Cerebellar nuclear complex (tissue), 1 donor: ENCODE measurements at places on chromosomes 13 and 19.

GRCh38 chr13:47039106-47039505, 142.3 kb upstream of the HTR2A start:
- no peak for DNase-seq

DNA sequence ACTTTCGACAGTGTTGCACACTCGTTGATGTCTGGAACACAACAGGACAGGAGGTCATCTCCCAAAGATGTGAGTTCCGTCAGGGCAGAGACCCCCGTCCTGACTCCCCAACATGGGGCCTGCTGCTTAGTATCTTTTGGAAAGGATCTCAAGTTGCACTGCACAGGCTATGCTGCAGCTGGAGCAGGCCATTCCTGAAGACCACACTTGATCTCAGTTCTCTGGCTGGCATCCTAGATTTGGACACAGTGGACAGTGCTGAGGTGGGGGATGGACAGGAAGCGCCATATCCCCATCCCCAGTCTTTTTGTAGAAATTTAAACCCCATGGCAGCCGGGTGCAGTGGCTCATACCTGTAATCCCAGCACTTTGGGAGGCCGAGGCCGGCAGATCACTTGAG, 5.9 kb downstream of the ADGRE2 start:
- no peak for DNase-seq

DNA sequence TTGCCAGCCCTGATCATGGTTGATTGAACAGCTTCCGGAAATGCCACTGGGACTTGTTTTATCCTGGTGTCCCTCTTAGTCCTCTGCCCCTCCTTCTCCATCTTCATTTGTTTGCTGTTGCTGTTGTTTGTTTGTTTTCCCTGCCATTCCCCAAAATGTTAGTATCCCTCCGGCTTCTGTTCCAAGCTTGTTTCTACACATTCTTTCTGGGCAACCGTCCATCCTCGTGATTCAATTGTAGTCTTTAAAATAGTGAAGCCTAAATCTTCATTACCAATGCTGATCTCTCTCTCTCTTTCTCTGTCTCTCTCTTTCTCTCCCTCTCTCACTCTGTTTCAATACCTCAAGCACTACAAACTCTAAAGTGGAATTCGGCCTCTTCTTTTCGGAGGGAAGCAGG, 649.3 kb upstream of the ARGLU1 start:
- no peak for DNase-seq

GRCh38 chr19:33521480-33522370, at the start of gene PEPD:
Gene PEPD (minus strand): TSS chr19:33521791. CDS start chr19:33521760, 31 bp downstream.
- DNase-seq: peak; percentile 91

DNA sequence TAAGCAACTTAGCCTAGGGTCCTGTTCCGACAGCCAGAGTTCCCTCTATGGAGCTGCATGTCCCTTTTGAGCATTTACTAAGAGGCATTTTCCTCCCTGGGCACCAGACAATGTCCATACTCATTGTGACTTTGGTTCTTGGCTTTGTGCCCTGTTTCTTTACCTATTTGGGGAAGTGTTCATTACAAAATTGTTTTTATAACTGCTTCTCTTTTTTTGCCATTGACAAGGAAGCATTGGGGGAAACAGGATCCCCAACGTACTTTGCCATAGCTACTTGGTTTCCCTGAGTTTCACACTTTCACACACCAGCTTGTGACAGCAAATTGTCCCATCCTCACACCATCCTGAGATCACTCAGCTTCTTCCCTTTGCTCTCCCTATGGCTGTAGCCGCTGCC, 81.1 kb upstream of the SIAH3 start:
- no peak for DNase-seq

DNA sequence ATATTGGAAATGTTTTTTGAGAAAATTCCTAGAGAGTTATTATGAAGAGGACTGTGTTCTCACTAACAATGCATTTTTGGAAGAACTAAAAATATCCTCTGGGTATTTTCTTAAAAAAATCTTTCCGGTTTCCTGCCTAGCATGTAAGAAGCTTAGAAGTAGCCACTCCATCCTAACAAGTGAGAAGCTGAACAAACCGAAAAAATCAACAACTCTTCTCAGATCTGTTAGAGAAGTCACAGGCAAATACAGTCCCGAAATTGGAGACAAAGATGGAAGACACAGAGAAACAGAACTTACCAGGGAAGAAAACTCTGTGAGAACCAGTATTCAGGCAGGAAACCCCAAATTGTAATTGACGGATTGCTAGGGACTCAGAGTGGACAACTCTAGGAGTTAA, 173.0 kb downstream of the KLF12 start:
- DNase-seq: no peak

- no peak for DNase-seq
Measured at GRCh38 chr19:45608948-45609347, 6.9 kb upstream of the GPR4 start.

GRCh38 chr19:18434411-18435175, 3.3 kb downstream of the ISYNA1 start:
- DNase-seq: no peak

DNA sequence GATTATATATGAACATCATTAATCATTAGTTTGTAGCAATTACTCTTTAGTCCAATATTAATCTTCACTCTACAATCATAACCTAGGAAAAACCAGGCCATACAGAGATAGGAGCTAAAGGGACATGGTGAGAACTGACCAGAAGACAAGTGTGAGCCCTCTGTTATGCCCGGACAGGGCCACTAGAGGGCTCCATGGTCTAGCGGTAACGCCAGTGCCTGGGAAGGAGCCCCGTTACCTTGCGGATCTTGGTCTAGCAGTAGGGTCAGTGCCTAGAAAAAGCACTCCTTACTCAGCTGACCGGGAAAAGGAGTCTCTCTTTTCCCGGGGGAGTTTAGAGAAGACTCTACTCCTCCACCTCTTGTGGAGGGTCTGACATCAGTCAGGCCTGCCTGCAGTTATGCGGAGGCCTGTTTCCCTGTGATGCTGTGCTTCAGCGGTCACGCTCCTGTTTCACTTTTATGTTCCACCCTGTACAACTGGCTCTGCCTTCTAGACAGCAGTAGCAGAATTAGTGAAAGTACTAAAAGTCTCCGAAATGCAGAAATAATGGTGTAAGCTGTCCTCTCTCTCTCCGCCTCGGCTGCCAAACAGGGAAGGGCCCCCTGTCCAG, 13.8 kb downstream of the OR7D4 start:
- DNase-seq: no peak

DNA sequence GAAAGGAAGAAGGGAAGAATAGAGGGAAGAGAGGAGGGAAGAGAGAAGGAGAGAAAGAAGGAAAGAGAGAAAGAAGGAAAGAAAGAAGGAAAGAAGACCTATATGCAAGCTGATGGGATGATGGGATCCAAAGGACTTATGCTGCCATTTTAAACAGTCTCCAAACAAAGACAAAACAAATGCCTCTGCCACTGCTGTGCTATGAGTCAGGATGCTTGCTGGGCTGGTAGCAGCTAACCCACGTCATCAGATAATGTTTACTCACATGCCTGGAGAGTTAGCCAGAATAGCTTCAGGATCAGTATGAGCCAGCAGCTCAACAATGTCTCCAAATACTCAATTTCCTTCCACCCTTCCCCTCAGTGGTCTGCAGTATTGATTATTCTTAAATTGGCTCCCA, 12.0 kb upstream of the ZNF274 start:
- DNase-seq: no peak

- no peak for DNase-seq
Measured at GRCh38 chr13:50866817-50867636, 23.5 kb upstream of the DLEU7 start.

GRCh38 chr19:1690699-1691307, 38.4 kb upstream of the TCF3 start:
- DNase-seq: no peak

GRCh38 chr19:13134626-13135025, 15.5 kb downstream of the STX10 start:
- DNase-seq: no peak

GRCh38 chr19:16970821-16971220, 55.8 kb downstream of the CPAMD8 start:
- DNase-seq: no peak

- DNase-seq: no peak
Measured at GRCh38 chr19:34364830-34365462, at the start of gene GPI. Gene GPI (plus strand): TSS chr19:34365196. CDS start chr19:34365267, 71 bp downstream.

DNA sequence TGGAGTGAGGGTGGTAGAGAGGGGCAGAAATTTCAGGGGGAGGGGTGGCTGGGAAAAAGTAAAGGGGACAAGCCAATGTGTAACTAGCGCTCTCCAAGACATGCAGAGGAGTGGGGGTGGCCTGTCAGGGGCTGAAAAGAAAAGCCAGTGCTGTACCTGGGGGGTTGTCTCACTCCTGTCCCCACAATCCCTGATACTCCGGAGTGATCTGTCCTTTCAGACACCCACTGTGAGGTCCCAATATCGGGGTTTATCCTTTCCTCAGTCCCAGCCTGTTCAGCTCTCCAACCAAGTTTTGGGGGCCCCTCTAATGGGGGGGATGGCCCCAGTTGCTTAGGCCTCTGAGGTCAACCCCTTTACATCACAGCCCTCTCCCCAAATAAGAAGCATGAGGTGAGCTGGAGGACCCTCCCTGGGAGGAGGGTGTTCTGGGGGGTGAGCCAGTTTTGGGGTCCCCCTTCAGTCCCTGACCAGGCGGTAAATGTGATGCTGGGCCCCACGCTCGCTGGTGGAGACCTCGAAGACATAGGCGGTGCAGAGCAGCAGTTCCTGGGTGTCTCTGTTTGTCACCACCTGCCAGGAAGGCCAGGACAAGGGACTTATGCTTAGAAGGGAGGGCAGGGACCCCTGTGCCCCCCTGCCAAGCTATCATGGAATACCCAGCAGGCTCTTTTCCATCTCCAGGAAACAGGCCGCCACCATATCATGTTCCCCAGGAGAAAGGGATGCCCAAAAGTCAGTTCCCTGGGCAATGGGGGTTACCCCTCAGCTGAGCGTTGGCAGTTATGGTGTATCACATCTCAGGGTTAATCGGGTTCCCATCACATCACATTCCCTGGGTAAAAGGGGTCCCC, 5.9 kb downstream of the CD37 start:
- no peak for DNase-seq

GRCh38 chr13:36839981-36840380, 21.0 kb downstream of the RFXAP start:
- no peak for DNase-seq

GRCh38 chr19:44592451-44592890, 20.9 kb upstream of the IGSF23 start:
- no peak for DNase-seq

GRCh38 chr19:19211499-19212420, at the start of gene NCAN:
Gene NCAN (plus strand): TSS chr19:19211958. CDS start chr19:19216954, 4,996 bp downstream.
- DNase-seq: no peak

DNA sequence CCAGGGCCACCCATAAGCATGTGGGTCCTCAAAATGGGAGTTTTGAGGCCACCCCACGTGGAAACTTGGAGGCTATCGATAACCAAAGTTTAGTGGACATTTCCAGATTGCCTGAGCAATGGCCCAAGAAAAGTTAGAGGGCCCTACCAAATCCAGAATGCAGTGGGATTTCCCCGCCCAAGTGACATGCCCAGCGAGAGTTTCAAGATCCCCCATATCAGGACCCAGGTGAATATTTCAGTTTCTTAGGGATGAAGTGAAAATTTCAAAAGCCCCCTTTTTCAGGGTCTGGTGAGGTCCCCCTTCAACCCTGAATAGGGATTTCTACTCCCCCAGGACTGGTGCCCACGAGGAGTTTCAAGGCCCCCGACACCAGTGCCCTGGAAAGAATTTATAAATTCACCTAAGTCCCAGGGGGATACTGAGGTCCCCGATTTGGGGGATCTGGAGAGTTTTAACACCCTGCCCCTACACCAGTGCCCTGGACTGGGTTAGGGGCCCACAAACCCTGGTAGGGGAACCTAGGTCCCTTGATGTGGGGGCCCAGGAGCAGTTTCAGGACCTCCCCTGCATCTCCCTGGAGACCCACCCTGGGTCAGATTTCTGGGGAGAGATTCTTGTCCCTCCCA, 695 bp downstream of the BST2 start:
- no peak for DNase-seq

- no peak for DNase-seq
Measured at GRCh38 chr19:40279761-40280607, 5.2 kb downstream of the AKT2 start.

GRCh38 chr19:40286971-40287421, 1.9 kb upstream of the AKT2 start:
- no peak for DNase-seq

DNA sequence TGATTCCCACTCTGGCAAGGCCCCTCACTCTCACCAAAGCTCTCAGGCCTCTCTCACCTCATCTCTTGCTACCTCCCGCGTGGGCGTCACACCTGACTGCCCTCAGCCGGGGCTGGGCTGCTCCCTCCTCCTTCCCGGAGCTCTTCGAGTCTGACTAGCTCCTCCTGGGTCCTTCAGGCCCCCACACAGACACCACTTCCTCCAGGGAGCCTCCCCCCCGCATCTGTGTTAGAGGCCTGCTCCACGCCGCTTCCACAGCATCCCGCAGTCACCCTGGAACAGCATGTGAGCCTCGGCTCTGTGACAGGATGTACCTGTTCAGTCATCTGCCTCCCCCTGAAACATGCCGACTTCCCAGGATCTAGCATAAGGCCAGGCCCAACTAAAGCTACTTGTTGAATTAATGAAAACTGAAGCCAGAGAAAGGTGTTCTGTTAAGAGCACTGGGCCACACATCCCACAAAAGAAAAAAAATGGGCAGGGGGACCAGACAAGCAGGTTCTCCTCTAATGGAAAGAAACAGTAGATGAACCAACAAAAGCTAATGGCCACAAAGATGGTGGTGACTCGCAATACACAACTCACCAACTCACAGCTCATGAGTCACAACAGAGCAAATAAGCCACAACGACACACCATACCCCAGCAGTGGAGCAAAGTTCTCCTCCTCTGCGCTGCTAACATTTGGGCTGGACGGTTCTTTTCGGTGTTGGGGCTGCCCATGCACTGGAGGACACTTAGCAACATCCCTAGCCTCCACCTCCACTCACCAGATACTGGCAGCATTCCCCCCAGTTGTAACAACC, 3.0 kb downstream of the PPP6R1 start:
- DNase-seq: no peak

GRCh38 chr13:42078128-42078808, 29.8 kb downstream of the DGKH start:
- DNase-seq: no peak

GRCh38 chr13:113272701-113273181, 24.3 kb upstream of the LAMP1 start:
- no peak for DNase-seq

GRCh38 chr19:9640956-9641355, 19.9 kb upstream of the ZNF561 start:
- DNase-seq: no peak

DNA sequence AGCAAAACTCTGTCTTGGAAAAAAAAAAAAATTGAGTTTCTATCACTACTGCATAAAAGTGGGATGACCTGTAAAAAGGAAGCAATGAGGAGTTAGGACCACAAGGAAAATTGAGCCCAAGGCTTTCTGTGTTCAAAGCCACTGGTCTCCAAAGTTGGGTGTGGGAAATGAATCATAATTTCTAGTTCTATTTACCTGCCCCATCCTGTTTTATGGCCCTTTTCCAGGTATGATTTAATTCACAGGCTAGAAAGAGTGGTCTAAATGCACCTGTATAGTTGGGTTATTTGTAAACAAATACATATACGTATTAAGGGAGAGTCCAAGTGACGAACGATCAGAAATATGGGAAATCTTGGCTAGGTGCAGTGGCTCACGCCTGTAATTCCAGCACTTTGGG, 5.9 kb upstream of the DCAF15 start:
- DNase-seq: no peak

- DNase-seq: no peak
Measured at GRCh38 chr13:112074139-112074865, 7.4 kb downstream of the SOX1 start.
